T-cell (primary cell): ENCODE measurements at places on chromosomes 2 and 18. TPM values are rescaled to one million over a fixed set of nuclear protein-coding genes. Genes with fewer than 3 reads are reported as not detected.

GRCh38 chr2:242047963-242048362 is 178.4 kb downstream of the RTP5 start:
- DNase-seq: no peak

DNA sequence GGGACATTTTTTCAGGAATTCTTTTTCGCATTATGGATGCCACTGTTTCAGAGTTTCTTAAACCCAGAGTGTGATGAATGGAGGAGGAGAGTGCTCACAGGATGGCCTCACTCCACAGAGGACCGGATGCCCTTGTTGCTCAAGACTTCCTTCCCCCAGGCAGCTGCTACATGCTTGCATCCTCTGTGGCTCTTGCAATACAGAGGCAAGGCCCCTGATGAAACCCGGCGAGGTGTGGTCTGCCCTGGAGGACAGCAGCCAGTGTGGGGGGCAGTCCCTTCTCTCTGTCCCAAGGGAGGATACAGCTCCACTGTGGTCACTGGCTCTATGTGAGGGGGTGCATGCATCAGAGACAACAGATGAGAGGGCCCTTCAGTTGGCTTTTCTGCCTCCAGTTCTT is 109.6 kb downstream of the SH3RF3 start:
- DNase-seq: peak; percentile 18

DNA sequence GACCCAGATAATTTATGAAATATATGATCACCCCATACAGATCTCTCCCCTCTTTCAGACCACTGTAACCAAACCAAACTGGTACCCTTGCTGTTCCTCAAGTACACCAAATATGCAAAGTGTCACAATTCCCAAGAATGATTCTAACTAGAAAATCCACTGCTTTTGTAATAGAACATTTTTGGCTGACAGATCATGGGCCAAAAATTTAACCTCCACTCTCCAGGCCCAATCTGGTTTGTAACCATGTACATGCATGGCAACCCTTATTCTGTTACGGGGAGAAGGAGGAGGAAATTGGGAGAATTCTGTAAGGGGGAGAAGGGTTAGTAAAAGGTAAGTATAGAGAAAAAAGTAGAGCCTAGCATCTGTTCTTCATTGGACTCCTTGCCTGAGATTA is 62.0 kb downstream of the IKZF2 start:
- DNase-seq: no peak

DNA sequence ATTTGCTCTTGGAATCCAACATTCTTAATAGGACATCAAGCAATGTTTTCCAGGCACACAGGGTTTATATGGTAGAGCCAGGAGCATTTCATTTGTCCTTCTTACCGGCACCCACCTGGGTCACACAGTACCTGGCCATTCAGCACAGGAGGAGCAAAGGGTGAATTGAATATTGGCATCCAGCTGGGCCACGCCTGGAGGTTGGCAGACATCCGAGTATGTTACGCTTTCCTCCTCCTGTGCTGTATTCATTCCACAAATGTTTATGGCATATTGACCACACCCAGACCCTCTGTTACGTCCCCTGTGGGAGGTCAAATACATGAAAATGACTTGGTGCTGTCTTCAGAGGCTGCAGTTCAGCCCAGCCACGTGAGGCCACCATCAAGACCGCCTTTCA is 206.2 kb downstream of the RTP5 start:
- no peak for DNase-seq

DNA sequence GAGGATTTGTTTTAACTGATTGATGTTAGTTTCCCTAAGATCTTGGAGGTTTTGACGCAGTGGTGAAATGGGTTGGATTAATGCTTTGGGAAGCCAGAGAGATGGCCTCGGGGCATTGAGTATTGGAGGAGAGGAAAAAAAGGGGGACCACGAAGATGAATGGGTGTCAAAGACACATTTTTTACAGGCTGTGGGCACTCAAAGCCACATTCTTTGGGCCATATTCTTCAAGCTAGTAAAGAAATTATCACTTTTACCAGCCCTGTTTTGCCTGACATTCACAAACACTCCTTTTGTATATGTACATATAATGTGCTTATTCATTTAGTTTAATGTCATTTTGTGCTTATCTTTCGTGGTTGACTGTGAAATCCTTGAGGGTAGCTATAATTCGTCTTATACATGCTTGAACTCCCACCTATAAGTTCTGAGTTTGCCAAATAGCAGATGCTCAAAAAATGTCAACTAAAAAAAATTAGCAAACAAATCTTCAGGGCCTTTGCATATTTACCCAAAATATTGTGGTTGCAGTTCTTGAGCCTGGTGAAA is 146.3 kb downstream of the ARL6IP6 start:
- no peak for DNase-seq

- no peak for DNase-seq
Measured at GRCh38 chr2:8636721-8637636, 44.9 kb upstream of the ID2 start.

Gene CD8A
- total RNA-seq: 140 TPM
